ENCODE measurements at places on chromosomes 3 and 15. TPM values are rescaled to one million over a fixed set of nuclear protein-coding genes. Genes with fewer than 3 reads are reported as not detected.

Gene DPPA2
- total RNA-seq: not detected

DNA sequence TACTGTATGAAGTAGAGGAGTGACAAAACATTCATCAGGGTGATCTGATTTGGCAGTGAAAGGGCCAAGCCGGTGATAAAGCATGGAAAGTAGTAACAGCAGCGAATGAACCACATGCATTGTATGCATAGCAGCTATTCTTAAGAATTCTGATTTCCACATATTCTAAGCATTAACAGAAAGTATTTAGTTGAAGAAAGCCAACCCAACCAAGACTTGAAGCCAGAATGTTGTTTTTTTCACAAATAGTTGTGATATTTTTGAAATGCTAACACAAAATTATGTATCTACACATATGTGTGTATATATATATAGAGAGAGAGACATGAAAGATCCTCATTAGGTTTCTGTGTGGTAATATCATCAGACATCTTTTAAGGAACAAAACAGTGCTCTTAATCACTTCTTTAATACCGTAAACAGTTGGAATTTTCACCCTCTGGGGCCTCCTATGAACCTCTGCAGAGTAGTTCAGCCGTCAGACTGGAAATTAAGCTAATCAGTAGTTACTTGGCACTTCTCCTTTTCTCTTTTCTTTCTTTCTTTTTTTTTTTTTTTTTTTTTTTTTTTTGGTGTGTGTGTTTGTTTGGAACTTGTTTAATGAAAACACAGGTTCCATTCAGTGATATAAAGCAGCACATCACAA lies 139.6 kb downstream of the CMSS1 start:
- DNase-seq: no peak

DNA sequence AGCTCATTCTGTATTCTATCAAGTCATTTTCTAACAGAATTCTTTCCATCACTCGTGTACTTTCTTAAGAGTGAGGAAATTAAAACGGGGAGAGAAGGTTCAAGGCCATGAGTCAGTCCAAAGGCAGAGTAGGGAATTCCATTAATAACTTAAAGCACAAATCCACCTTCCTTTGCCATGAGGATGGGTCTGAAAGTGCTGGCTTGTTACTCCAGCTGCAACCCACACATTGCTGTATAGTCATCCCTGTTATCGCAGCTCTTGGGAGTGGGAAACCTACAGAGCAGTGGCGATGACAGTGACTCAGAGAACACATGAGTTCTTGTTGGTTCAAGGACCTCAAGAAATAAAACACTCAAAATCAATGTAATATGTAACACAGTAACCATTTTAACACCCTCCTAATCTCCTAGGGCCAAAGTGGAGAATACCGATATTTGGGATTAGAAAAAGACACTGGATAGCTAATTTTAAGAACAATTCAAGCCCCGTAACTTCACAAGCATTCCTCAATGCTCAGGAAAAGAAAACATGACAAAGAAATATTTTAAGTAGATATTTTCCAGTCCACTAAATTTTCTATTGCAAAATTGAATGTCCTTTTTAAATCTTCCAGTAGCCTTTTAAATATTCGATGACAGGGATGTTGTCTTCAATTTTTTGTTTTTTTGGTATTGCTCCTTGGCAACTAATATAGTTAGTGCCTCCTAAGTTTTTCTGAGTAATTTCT lies 179.9 kb upstream of the THBS1 start:
- no peak for DNase-seq

Gene ANP32A
- total RNA-seq: 114 TPM

DNA sequence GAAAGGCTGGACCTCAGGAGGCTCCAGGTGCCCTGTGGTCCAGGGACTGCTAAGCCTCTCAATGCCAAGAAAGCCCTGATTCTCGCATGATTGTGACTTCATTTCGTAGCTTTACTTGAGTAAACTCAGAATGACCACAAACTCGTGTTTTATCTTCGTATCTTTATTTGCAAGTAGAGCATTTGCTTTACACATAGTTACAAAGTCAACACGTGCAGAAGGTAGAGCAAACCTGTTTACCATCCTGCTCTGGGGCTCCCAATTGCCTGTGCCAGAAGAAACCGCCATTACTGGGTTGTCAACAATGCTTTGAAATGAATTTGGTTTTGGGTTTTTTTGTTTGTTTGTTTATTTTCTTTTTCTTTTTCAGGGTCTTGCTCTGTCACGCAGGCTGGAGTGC lies 5.8 kb upstream of the MESP1 start:
- no peak for DNase-seq

Gene GPR160
- 22.3 TPM for total RNA-seq

DNA sequence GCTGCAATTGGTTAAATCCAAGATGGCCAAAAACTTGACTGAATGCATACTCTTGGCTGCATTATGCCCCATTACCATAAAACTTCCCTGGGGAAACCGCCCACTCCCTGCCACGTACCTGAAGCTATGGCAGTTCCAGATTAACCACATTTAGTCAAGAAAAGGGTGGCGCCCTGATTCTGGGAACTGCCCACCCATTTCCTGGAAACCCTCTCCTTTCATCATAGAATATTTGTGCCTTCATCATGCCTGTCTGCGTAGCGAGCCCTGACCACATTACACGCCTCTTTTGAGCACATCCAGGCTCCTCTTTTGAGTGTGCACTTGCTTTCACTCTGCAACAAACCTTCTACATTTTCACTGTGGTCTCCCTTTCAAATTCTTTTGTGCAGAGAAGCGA lies 5.2 kb downstream of the LINS1 start:
- DNase-seq: no peak

Gene SRGAP3
- 3.2 TPM for total RNA-seq

Gene RHOV
- total RNA-seq: not detected

DNA sequence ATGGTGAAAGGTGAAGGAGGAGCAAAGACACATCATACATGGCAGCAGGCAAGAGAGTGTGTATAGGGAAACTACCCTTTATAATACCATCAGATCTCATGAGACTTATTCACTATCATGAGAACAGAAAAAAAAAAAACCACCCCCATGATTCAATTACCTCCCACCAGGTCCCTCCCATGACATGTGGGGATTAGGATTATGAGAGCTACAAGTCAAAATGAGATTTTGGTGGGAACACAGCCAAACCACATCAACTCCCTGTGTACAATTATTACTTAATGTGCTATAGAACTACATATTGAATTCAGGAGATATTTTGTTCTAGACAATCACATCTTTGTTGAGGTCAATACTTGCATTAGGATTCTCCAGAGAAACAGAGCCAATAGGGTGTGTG lies 313.4 kb downstream of the CNTN6 start:
- DNase-seq: no peak

GRCh38 chr3:56595975-56596840 lies 39.2 kb downstream of the CCDC66 start:
- no peak for DNase-seq

DNA sequence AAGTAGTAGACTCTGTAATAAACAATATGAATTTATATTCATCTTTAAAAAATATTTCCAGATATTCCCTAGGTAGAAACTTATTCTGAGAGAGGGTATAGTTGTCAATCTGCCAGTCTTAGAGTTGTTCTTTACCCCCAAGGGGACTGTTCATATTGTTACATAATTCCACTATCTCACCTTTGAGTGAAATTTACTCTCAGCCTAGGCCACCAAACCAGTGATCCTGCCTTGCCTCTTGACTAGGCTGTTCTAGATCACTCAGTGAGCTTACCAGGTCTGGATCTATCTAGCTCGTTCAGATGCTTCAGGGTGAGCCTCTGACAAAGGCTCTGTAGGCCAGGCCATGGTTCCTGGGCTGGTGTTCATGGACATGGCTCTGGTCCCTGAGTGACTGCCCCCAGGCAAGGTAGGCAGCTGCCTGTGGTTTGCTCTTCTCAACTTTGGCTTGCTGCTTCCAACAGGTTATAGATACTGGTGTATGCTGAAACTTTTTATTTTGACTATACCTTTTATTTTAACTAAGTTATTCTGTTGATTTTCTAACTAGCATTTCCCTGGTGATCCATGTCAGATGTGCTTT lies 27.6 kb downstream of the ZNF592 start:
- no peak for DNase-seq

GRCh38 chr3:23437484-23438145 lies 234.5 kb downstream of the UBE2E2 start:
- no peak for DNase-seq

GRCh38 chr3:39413691-39414420 lies 7.3 kb downstream of the RPSA start:
- DNase-seq: no peak

DNA sequence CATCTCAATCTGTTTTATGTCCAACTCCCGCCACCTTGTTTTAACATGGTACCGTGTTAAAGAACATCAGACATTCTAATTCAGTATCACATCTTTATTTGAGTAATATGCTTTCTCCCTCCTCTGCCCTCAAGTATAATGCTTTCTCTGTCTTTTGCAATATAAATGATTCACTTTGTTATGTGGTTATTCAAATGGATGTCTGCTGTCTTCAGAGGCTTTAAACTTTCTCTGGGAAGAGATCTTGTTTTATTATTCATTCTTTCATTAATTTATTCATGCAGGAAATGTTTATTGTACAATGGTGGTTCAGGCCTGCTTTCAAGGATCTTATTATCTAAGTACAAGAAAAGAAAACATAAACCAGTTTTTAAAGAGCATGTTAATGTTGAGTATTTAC lies 57.1 kb downstream of the RAP2B start:
- DNase-seq: no peak

Measured in upper lobe of right lung (tissue), 1 donor.